ENCODE measurements at places on chromosomes 1 and 21.

GRCh38 chr1:19892129-19892528 is 9.9 kb downstream of the OTUD3 start:
- DNase-seq: no peak

- DNase-seq: no peak
These were observed 82.9 kb downstream of the NGF start for GRCh38 chr1:115255154-115255553.

GRCh38 chr1:19640363-19641316 is 3.5 kb upstream of the NBL1 start:
- no peak for DNase-seq

GRCh38 chr1:1399872-1400575 is 889 bp upstream of the CCNL2 start:
- no peak for DNase-seq

GRCh38 chr1:5308249-5308648 is 653.8 kb downstream of the AJAP1 start:
- DNase-seq: no peak

DNA sequence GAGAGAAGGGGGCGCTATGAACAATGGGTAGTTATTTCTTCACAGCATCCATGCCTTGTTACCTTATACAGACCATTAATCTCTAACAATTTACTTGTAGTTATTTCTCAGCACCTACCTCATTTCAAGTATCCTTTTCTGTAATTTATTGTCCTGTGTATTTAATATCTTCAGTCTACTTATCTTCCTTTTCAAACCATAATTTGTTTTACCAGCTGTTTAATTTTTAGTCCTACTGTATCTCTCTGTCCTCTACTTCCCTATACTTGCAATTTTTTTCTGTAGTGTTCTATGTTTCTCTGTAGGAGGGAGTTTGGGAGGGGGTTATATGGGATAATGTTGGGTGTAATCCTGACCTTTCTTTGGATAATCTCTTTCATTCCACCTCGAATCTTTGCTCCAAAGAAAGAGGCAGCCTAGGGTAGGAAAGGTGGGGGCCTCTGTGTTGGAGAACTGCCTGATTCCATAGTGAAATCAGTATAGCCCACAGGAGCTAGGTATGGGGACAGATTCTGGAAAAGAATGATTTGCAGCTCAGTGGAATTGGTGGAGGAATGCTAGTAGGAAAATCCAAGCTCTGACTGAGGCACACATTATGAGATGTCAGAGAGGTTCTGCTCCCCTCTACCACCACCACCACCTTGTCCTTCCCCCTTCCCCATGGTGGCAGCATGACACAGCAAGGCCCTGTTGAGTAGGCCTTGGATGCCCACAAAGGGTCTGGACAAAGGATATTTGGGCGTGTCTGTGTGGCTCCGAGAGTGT is 642 bp downstream of the MLLT11 start:
- DNase-seq: no peak

DNA sequence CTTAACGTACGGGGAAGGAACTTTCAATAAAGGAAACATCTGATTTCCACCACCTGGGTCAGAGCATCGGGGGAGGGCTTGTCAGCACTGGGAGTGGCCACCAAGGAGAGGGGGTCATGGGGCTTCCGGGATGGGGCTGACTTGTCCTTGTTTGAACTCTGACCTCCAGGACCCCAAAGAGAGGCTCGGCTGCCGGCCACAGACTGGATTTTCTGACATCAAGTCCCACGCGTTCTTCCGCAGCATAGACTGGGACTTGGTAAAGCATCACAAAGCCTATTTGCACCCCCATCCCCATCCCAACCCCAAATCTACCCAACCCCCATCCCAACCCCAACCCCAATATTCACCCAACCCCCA is 19.5 kb downstream of the FAAP20 start:
- no peak for DNase-seq

DNA sequence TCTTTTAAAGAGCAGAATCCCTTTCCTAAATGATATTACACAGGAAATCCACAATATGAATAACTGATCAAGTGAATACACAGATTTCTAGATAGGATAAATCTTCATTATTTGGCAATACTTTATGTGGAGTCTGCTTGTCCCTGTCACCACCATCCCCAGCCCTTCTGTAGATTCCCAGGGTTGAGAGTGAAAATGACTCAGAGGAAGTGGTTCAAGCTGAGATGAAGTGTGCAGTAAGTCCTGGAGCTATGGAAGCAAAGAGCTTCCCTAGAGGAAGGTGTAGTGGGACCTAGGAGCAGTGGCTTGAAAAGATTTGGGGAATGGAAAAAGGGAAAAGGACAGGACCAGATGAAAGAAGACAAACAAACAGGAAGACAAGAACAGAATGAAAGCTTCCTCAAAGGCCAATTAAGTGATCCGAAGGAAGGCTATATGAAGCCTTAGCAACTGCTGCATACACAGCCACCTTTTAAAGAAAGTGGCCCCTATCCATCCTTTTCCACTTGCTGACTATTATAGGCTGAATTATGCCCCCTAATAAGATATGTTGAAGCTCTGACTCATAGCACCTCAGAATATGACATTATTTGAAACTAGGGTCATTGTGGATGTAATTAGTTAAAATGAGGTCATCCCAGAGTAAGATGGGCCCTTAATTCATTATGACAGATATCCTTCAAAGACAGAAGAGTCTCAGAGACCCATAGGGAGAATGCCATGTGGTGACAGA is 96.5 kb upstream of the CAMK1G start:
- DNase-seq: no peak

DNA sequence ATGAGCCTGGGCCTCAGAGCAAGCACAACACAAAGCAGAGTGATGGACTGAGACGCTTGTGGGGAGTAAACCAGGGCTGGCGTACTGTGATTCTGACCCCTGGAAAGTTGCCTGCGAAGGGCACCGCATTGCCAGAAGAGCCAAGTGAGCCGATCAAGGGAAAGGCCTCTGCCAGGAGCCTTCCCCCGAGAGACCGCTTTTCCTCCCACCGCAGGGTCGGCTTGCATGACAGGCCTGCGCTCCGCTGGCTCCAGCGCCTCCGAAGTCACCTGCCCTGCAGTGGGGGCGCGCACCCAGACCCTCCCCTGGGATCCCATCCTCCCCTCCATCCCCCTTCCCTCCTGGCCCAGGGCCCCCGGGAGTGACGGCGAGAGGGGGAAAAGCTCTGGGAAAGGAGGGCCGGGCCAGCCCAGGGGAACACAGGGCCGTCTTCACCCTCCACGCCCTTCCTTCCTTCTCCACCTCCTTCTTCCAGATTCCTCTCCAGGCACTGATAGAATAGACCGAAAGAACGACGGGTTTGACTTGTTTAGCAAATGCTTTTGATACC is 165.0 kb downstream of the TRIM33 start:
- DNase-seq: no peak

- DNase-seq: no peak
These were observed 1.8 kb upstream of the PTTG1IP start for GRCh38 chr21:44875316-44875700.

DNA sequence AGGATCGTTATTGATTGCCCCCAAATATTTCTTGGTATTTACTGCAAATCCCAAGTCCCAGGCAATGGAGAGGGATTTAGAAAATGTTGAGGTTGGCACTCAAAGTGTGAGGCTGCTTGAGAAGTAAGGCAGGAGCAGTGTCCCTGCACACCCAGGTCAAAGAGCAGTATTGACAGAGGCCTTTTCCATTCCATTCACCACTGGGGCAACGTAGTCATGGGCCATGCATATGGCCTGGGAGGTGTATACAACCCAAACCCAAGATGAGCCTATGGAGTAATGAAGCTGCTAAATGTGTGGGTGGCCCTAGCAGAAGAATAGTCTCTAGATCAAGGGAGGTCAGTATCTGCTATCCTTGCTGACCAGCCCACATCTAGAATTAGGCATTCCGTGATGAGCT is 245.6 kb downstream of the FOXD2 start:
- DNase-seq: no peak

DNA sequence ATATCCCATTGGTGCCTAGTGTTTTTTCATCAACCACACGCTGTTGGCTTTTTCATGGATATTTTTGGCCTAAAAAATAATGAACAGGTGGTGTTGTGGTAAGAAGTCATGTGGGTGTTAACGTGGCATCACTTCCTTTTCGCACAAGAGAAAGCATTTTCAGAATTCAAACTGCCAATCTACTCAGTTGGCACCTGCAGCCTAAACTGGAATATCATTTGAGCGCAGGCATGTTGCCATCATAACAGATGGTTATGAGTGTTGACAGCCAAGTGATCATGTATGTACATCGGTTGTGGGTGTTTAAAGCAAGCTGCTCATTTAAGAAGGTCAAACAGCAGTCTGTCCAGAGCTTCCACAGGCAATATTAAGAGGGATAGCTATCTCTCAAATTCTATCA is 1963.0 kb downstream of the NCAM2 start:
- DNase-seq: no peak

DNA sequence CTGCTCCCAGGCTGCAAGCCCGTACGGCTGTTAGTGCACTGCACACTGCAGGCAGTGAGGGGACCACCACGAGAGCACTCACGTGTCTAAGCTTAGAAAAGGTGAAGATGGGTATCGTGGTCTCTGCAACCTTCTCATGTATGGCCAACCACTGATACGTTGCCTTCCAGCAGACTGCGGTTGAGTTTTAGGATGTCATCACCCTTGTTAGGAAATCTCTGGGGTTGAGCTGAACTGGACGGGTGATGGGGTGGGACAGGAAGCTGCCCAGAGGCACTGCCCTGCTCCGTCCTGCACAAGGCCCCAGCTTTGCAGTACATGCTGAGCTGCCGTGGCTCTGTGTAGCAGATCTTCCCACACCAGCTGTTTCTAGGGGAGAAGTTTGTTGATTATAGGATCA is 43.3 kb downstream of the FAAP20 start:
- no peak for DNase-seq

DNA sequence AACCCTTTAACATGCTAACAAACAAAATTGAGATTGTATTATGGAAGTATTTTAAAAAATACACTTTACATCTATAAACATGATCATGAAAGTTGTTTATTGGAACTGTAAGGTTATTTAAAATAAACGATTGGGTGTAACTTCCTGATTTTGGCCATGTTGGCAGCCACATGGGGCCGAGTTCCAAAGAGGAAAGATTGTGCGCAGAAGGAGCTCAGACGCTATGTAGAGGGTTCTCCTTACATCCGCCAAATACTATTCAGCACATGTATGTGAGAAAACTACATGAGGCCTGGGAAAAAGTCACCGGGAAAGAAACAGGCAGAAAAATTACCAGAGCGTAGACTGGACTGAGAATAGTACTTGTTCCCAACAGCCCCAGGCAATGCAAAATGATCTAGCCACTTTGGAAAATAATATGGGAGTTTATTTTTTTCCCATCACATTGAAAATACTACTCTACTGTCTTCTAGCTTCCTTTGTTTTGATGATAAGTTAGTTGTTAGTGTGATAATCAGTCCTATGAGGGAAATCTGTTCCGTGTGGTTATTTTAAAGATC is 35.7 kb upstream of the B3GALT2 start:
- no peak for DNase-seq

DNA sequence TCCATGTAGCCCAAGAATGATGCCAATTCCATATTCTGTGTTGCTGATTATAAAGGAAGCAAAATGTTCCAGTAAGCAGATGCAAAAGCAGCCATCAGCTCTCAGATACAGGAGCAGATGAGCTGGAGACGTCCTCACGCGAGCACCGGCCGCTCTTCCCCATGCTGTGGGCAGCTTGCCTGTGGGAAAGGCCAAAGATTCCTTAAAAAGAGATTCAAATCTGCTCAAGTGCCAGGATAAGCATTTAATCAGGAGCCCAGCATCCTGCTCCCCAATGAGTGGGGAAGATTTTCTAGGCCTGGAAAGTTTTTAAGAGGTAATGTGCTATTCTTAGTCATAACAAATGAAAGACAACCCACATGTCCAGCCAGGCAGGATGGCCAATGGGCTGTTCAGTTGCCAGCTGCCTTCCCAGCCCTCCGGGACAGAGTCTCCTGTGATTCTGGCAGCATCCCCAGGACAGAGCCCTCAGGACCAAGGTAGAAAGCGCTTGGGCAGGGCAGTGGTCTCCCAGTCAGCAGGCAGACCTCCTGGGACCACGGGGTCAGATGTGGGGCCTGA is 108.2 kb upstream of the TMPRSS2 start:
- peak; percentile 61 for DNase-seq

GRCh38 chr1:59113876-59114457 is 182.9 kb upstream of the FGGY start:
- no peak for DNase-seq

GRCh38 chr1:241627453-241628259 is 12.5 kb downstream of the CHML start:
- no peak for DNase-seq

- DNase-seq: no peak
These were observed 85.0 kb downstream of the MRPL37 start for GRCh38 chr1:54284781-54285529.

GRCh38 chr1:226100436-226101391 is 38.2 kb downstream of the H3-3A start:
- no peak for DNase-seq

DNA sequence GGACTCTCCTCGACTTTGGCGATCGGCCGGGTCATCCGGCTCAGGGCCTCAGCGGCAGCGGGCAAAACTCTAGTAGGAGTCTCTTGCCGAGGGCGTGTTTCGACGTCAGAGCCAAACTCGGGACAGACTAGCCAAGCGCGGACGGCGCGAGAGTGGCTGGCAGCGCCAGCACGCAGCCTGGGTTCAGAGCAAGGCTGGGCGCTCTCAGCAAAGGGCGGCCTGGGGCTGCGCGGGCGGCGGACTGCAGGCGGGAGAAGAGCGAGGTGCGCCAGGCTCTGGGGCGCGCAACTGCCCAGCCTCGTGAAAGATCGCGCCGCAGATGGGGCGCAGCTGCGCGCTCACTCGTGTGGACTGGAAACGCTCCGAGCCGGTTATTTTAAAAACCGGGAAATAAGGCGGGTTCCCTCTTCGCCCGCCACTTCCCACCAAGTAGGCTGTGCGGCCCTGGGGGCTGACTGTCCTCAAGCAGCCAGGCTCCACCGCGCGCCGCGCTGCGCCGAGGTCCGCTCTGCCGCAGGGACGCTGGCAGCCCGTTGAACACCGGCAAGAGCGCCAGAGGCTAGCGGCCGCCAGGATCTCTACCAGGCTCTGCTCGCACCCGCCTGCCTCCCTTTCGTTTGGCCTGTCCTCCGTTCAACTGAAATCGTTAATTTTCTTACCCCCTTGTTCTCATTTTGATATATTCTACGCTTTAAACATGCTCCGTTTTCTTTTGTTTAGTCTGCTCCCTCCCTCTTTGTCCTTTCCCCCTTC is 2.4 kb downstream of the ALX3 start:
- DNase-seq: no peak

GRCh38 chr1:109527098-109527811 is 12.4 kb upstream of the GPR61 start:
- no peak for DNase-seq

DNA sequence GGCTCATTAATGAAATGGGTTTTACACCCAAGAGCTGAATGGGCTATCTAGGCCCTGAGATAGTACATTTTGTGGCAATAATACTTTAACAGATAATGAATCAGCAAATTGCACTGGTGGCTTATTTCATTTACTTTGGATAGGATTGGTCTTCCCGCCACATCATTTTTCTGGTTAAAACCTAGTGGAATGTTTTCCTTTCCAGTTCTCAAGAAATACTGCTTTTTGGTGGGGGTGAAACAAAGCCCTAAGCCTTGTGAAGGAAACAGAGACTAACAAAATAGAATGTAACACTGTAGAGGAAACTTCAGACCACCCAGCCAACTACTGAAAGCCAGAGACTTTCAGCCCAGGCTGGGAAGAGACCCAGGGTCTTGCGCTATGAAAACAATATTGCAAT is 172.2 kb downstream of the HHIPL2 start:
- no peak for DNase-seq

GRCh38 chr1:93814059-93814794 is 64.8 kb downstream of the DNTTIP2 start:
- DNase-seq: peak; percentile 81

Data from HFF-Myc (cell line).